ENCODE measurements at places on chromosomes 1 and 21.
A peak's percentile ranks its signal among the peaks of the same experiment; 100 is the strongest.

- DNase-seq: no peak
These were observed 14.1 kb downstream of the DYRK3 start for GRCh38 chr1:206649261-206649921.

GRCh38 chr1:53469373-53469772 is 10.2 kb downstream of the DMRTB1 start:
- no peak for DNase-seq

DNA sequence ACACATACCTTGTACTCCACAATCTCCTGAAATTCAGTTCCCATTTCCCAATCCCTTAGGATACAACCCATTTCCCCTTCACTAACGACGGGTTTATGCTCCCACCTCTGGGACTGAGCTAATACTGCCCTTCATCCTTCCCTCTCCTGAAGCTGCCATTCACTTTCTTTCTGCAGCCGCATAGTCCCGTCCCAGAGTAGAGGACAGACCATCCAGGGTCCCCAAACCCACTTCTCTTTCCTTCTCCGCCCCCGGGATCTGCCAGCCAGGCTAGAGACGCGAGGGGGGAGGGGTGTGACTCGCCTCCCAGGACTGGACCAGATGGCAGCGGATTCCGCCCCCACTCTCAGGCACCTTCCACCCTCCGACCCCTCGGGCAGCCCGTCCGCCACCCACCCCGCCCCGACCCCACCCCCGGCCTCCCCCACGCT is 679 bp downstream of the ABL2 start:
- DNase-seq: no peak

GRCh38 chr1:77282187-77282865 is 507 bp downstream of the AK5 start:
- no peak for DNase-seq

DNA sequence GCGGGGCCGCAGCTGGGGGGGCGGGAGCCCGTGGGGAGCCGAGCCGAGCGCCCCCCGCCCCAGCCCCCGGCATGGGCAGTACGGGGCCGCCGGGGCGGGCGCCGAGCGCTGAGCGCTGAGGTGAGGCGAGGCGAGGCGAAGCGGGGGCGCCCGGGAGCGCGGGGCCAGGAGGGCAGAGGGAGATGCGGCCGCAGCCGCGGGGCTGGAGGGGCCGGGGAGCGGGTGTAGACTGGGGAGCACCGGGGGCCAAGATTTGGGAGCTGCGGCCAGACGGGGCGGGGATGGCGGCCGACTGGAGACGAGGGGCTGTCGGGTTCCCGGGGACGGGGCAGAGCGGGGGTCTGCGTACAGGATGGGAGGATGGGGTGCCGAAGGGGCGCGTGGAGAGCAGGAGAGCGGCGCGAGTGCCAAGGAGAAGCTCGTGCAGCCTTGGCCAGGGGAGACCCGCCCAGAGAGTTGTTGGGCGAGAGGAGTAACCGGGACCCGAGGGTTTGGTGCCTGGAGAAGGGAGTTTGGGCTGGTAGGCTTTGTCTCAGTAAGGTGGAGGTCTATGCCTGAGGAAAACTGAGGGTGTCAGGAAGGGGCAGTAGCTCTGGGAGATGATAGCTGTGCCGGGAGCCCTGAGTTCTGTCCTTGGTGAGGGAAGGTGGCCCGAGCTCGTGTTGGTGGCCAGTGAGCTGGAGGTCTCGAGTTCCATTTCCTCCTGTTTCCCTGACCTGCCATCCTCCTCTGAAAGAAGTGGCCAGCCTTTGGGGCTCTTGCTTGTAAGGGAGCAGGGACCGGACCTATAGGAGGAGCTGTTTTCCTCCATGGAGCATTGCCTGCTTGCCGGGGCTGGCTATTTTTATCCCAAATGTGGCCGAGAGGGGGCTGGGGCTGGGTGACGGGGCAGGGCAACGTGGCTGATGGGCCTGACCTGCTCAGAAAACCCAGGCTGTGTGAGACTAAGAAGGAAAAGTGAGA is 539 bp downstream of the ATP8B2 start:
- no peak for DNase-seq

- DNase-seq: no peak
These were observed 4.0 kb downstream of the KLHDC7A start for GRCh38 chr1:18484721-18485120.

- DNase-seq: peak; percentile 6
These were observed 227.7 kb upstream of the SAMSN1 start for GRCh38 chr21:14773777-14774345.

- DNase-seq: no peak
These were observed 57.2 kb downstream of the EYA3 start for GRCh38 chr1:28031173-28031572.

DNA sequence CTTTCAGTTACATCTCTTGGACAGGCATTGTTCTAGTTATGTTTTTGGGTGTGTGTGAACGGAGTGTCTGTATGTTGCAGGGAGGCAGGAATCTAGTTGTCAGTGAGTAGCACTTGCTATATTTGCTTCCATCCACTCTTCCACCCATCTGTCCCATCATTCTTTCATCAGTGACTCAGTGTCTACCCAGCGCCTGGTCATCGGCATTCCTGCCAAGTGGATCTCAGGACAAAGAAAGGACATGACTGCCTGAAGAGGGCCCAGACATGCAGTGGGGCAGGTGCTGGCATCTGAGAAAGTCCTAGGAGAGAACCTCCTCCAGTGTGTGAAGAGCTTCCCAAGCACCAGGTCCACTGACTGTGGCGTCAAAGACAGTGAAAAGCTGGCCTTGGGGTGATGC is 27.3 kb upstream of the MAGOH start:
- DNase-seq: no peak

DNA sequence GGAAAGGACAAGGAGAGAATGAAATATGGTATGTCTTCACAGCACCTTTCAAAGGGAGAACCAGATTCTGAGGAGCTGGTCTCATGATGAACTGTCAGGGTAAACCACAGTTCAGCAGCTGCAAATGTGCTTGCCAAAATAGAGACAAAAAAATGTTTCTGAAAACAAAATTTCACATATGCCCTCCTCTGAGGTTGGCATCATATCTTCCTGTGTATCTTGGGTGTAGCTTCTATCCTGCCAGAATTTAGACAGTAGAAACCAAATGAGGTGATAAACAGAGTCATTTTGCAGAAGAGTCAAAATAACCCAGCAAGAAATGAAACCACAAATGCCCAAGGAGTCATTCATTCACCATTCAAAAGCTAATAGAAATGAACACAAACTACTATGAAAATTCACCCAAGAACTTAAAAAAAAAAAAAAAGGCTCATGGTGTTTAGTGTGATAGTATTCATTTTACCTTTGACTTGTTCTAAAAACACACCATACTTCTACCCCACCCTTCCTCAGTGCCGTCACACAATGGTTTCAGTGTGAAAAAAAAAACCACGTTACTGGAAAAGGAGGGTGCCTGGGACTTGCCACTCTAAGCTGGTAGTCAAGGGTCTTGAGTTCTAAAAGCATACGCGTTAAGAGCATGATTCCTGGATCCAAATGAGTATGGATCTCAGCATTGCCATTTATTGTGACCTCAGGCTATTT is 18.5 kb downstream of the SELL start:
- no peak for DNase-seq

DNA sequence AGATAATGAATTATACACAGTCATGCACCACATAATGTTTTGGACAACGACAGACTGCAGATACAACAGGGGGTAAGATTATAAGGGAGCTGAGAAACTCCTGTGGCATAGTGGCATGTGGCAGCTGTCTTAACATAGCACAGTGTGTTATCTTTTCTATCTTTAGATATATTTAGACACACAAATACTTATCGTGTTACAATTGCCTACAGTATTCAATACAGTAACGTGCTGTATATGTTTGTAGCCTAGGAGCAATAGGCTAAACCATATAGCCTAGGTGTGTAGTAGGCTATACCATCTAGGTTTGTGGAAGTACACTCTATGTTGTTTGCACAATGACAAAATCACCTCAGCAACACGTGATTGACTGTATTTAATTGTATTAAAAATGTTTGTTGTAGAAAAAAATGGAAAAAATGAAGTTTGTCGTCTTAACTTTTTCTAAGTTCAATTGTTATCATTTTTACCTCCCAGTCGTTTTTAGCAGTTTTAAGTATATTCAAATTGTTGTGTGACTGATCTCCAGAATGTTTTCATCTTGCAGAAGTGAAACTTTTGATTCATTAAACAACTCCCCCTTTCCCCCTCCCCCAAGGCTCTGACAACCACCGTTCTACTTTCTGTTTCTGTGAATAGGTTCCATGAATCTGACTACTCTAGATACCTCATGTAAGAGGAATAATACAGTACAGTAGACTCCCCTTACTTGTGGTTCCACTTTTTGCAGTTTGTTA is 351.0 kb upstream of the B3GALT2 start:
- DNase-seq: no peak

DNA sequence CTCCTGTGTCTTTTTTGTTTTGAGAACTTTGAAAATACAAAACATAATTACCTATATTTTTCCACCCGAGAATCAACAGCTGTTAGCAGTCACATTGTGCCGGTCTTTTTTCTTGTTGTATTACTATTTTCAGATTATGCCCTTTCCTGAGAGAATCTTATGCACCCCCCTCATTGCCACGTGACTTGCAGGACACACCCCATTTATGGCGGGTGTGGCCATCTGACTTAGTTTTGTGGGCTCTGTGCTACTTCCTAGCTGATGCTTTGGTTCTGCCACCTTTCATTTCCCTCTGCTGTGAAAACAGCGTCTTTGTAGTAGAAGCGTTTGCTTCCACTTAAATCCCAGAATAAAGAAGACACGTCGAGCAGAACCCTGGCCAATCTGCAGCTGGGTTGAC is 82.8 kb upstream of the SOX13 start:
- no peak for DNase-seq
